Stimulated activated CD8-positive, alpha-beta memory T cell treated with anti-CD3 and anti-CD28 coated beads, Interleukin-15, amount 100 ng/mL, for 4 hours (primary cell): ENCODE measurements at places on chromosomes 5 and 9.
A peak's percentile ranks its signal among the peaks of the same experiment; 100 is the strongest.

DNA sequence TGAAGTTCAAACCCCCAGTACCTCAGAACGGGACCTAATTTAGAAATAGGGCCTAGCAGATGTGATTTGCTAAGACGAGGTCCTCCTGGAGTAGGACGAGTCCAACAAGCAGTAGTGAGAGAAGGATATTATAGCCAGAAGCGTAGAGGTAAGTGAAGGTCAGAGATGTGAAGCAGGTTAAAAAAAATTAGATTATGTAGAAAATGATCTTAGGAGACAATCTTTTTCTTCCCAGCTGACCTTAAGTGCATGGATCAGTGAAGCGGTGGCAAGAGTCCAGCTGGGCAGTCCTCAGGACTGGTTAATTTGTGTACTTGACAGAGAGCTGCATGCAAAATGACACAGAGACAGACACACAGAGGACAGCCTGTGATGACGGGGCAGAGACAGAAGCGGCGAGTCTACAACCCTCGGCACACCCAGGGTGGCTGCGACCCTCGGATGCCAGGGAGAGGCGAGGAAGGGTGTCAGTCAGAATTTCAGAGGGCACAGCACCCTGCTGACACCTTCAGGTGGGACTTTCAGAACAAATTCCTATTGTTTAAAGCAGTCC is 131.4 kb upstream of the IRX4 start:
- no peak for DNase-seq

GRCh38 chr5:92956886-92957285 is 624.1 kb downstream of the NR2F1-AS1 start:
- DNase-seq: no peak

DNA sequence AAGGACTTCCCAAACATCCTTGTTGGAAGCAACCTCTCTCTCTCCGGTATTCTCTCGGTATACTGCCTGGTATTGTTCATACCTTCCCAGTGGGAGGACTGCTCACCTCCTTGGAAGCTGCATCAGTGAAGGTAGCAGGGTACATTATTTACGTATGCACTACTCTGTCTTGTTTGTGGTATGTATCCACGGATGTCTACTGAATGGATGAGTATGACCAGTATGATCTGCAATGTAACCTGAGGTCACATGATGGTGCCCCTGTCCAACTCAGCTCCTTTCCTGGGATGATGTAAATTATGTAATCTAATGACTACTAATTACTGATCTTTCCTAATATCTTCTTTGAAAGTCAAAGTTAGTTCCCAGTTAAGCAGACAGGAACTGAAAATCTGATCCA is 32.1 kb downstream of the CEMIP2 start:
- DNase-seq: no peak

DNA sequence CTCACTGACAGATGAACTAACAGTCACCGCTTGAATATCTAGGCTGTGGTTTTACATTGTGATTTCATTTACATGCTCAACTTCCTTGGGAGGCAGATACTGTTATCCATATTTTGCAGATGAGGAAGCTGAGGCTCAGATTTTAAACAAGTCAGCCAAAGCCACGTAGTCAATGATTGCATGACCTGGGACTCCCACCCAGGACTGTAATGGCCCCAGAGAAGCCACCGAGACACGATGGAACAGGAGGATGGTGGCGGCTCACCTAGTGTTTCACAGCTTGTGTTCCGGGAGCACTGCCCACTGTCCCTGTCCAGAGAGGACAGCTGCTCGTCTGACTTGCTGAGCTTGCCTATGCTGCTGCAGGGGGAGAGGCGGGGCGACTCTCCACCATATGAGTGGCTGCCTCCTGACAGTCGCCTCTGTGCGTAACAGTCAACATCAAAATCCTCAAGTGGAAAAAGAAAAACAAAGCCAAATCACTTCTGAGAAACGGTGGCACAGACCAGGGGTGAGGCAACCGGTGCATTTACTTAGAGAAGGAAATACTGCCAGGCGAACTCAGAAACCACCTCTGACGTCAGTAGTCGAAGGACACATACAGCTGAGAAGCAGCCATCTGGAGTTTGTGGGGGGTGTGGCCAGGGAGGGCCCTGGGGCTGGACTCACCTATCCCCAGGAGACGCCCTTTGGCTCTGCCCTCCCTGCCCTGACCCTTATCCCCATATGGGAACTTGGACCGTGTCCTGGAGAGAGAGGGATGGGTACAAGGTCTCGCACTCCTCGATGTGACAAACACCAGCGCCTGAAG is 82.5 kb downstream of the PRRT1B start:
- DNase-seq: peak; percentile 50

DNA sequence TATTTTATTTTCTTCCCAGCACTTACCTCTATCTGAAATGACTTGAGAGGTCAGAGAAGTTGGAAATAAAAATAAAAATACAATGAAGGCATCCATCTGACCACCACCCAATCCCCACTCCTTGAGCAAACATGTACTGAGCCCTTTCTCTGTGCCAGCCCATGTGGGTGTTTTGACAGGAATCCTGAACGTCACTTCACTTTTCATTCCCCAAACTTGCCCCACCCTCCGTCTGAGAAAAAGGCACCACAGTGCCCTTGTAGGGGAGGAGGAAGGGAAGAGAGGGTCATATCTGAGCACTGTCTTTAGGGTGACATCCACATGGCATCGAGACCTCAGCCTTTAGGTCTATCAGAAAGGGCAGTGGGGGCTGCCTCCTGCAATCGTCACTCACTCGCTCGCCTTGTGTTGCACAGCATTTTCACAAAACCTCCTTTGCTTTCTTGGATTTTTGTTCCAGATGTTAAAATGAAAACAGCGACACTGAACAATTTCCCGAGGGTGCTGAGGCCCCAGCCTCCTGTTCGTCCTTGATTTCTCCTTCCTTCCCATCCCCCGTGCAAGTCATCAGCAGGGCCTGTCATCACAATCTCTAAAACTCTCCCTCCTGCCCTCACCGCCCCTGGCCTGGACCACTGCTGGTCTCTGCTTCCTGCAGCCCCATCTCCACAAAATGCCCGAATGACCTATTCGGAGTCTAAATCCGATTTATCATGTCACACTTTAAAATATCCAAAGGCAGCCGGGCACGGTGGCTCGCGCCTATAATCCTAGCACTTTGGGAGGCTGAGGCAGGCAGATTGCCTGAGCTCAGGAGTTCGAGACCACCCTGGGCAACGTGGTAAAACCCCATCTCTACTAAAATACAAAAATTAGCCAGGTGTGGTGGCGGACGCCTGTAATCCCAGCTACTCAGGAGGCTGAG is 13.0 kb downstream of the HIGD2A start:
- no peak for DNase-seq

- no peak for DNase-seq
Observed at GRCh38 chr9:112831969-112832368, 58.7 kb downstream of the SLC46A2 start.

- DNase-seq: no peak
Observed at GRCh38 chr5:121189342-121190305, 662.1 kb upstream of the FTMT start.

DNA sequence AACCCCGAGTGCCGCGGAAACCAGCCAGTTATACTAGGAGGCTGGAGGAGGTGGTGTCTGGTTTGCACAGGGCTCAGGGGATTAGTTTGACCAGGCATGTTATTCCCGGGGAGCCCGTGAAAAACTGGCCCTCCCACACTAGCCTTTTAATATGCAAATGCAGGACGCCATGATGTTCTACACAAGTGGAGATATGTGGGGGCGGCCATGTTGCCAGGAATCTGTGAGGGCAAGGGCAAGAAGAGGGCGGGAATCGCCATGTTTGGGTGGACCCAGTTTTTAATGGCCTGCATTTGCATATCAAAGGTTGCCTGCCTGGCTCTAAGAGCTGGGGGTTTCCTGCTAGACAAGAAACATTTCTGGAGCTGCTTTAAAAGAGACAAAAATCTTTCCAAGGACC is 940.7 kb downstream of the CDH18 start:
- no peak for DNase-seq

DNA sequence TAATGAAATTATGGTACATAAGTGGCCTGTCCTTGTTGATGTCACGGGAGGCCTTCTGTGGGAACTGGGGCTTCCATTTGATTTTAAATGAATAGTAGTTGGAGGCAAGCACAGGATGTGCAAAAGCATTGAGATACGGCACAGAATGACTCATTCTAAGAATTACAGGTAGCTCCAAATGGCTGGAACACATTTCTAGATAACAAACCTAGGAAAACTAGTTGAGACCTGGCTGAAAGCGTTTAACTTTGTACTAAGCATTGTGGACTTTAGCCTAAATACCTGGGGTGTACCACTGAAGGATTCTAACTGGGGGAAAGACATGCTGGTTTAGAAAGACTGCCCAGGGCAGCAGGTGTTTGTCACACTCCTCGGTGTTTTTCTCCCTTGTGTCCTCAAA is 9.4 kb downstream of the SKP2 start:
- DNase-seq: no peak

DNA sequence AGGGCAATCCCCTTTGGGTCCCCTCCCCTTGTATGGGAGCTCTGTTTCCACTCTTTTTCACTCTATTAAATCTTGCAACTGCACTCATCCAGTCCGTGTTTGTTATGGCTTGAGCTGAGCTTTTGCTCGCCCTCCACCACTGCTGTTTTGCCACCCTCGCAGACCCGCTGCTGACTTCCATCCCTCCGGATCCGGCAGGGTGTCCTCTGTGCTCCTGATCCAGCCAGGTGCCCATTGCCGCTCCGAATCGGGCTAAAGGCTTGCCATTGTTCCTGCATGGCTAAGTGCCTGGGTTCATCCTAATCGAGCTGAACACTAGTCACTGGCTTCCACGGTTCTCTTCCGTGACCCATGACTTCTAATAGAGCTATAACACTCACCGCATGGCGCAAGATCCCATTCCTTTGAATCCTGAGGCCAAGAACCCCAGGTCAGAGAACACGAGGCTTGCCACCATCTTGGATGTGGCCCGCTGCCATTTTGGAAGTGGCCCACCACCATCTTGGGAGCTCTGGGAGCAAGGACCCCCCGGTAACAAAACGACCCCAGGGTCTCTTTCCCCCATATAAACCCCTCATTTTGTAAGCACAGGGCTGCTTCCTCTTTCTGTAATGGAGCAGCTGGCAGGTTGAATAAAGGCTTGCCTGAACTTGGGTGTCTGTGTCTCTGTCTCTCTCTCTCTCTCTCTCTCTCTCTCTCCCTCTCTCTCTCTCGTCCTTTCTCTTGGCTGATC is 1166.2 kb downstream of the TAF11L14 start:
- DNase-seq: no peak

DNA sequence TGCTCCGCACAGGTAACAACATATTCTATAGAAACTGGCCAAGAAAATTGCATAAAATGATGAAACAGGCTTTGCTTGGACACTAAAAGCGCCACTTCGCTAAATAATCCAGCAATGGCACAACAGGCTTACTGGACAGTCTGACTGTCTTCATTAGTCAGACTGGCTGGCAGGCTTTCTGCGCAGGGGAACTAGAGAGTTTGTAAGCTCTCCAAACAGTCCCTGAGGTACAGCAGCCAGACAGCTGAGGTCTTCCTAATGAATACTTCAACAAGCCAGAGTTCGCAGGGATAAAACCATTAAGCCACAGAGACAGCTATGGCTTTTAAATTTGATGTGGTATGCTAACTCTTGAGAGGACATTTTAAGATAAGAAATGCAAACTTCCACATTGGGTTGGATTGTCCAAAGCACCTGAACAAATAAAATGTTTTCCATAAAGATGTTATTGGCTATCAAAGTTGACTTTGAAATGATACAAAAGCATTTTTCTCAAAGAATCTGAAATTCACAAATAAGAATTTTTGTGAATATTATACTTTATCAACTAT is 20.7 kb downstream of the PLK2 start:
- no peak for DNase-seq

DNA sequence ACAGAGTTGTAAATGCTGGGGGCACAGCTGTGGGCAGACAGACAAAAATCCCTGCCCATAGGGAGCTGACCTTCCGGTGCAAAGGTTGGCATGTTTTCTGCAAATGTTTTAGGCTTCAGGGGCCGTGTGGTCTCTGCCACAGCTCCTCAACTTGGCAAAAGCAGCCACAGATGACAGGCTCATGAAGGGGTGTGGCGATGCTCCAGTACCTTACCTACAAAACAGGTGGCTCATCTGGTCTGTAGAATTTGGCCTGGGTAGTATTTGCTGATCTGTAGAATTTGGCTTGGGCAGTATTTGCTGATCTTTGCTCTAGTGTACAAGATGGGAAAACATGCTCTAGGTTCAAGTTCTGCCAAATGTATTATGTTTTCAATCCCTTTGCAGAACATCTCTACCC is 283.9 kb downstream of the GADD45G start:
- DNase-seq: no peak

DNA sequence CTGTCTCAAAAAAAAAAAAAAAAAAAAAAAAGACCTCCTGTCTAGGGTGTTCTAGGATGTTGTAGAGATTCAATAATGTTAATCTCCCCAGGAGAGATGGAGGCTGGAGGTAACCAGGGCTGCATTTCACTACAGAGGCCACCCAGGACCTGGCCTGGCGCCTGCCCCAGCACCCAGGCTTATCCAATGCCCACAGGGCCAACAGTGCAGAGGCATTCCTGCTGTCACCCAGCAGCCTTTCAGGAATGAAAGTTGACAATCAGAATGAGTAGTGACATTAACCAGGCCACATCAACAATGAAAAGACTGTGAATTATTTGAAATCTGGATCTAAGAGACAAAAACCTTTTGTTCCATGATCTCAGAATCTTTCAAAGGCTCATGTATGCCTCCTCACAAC is 36.2 kb upstream of the GABRP start:
- no peak for DNase-seq

DNA sequence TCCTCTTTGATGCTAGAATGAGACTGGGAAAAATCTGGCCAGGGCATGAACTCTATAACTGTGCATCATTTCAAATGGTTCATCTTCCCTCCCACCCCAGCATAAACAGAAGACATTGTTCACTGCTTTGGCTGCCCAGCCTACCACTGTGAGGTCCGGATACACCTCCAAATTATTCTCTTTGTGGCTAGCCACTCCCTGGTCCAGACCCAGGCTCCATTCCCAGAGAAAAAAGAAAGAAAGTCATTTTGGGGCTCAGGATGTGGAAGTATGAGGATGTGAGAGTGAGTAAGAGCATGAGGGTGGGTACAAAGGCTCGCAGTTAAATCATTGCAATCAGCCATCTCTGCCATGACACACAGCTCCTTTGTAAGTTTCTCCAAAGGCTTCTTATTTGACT is 559.2 kb downstream of the PSAT1 start:
- no peak for DNase-seq

- no peak for DNase-seq
Observed at GRCh38 chr9:20646656-20647055, 24.4 kb upstream of the MLLT3 start.

DNA sequence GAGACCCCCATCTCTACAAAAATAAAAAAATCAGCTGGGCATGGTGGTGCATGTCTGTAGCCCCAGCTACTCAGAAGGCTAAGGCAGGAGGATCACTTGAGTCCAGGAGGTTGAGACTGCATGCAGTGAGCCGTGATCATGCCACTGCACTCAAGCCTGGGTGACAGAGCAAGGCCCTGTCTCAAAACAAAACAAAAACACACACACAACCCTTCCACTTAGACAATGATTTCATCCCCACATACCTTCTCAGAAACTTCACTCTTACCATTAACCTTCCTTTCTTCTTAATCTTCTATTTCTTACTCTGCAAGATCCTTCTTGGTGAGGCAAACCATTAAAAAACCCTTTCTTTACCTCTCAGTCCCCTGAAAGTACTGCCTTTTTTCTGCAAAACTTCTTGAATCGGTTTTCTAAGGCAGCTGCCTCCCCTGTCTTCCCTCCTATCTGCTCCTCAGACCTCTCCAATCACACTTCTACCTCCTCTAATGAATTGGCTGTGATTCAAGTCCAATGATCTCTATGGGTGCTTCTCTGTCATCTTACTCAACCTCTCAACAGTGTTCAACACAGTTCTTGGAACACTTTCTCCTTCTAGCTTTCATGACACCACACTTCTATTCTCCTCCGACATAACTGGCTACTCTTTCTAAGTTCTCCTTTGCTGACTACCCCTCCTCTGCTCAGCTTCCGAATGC is 47.3 kb downstream of the PFDN1 start:
- no peak for DNase-seq
